ENCODE measurements at places on chromosomes 11 and 22.

DNA sequence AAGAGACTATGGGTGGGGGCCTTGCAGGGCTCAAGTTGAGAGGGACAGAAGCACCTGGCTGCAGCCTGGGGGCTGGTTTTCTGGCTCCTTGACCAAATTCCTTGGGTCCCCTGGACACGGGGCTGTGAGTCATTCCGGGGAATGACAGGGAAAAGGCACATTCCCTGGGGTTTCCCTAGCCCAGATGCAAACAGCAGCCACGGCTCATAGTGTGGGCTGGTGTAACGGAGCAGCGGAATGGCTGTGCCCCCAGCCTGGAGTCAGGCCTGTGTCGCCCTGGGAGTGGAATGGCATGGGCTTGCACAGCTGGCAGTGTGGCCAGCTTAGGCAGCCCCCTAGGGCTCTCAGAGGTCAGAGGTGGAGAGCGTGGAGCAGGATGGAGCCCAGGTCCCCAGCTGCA, 77.6 kb upstream of the KCNQ1OT1 start:
- no peak for DNase-seq

- DNase-seq = no peak
Observed at GRCh38 chr11:102240502-102240901, 76.8 kb upstream of the BIRC3 start.

GRCh38 chr22:43313244-43313889, 29.8 kb downstream of the SCUBE1 start:
- no peak for DNase-seq

DNA sequence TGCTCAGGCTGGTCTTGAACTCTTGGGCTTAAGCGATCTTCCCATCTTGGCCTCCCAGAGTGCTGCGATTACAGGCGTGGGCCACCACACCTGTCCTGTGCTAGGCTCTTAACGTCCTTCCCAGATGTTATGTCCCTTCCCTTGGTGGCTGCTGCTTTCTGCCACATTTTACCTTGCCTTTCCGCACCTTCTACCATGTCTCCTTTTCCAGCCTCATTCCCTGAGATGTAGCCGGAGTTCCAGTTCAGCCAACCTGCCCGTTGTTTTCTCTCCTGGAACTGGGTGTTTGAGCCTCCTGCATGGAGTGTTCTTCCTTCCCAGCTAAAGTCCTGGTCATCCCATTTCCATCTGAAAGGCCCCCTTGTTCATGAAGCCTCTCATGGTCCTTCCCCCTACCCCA, 95.3 kb downstream of the PTPRJ start:
- no peak for DNase-seq

- no peak for DNase-seq
Observed at GRCh38 chr11:81990659-81991443, 742.8 kb downstream of the FAM181B start.

Data from NCI-H2081 (cell line).